ENCODE measurements at places on chromosomes 12 and 14.

- DNase-seq = no peak
Observed at GRCh38 chr14:70269582-70269981, 80.8 kb upstream of the SLC8A3 start.

- no peak for DNase-seq
Observed at GRCh38 chr12:130966443-130967030, 12.8 kb downstream of the ADGRD1 start.

DNA sequence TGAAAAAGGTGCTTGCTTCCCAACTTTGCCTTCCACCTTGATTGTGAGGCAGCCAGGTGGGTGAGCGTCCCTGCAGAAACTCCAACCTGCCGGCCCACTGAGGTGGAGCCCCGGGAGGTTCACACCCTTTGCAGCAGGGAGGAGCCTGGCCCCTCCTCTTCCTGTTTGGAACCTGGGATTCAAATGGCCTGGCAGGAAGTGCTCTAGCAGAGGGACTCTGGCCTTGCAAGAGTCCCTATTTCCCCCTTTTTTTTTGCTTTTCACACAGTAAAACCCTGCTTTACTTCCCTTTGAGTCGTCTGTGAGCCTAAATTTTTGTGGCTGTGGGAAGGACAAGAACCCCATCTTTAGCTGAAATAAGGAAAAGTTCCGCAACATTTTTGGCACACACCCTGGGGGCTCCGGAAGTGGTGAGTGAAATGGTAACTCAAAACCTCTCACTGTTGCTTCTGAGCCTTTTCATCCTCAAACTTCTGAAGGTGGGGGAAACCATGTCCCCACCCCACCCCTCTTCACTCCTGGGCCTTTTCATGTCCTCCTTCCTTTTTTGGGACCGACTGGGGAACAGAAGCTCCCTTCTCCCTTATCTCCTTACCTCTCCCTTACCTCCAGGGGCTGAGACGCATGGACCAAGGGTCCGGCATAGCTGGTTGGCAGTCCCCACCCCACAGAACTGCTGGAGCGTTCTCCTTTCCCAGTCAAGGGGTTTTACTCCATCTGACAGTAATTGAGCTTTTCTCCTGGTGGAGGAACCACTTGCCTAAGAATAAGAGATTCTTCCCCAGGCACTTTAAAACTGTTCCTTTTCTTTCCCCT lies 102.0 kb downstream of the KCNMB4 start:
- no peak for DNase-seq

DNA sequence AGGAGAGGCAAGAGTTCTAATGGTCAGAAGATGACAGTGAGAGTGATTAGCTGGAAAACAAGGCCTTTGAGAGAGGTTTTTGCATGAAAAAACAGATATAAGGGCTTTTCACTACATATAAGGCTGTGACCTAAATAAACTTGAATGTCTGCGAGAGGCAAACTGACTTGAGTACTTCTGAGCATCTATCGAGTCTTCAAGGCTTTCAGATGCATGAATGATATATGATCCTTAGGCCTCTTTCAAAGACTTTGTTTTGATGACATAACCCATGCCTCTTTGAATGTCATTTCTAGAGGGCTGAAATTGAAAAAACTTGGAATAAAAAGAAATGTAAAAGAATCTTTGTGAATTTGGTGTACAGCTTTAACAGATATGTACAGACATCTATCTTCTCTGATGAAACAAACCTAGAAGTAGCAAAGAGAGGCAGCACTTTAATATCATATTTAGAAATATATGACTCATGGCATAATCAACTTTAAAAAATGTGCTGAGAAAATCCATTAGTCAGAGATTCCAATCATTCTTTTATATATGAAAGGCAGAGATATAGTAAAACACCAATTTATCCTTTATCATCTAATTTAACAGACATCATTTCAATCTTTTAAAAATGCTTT lies 72.6 kb downstream of the PPM1H start:
- DNase-seq = no peak

- peak; percentile 26 for DNase-seq
Observed at GRCh38 chr14:96297000-96297399, 41.0 kb downstream of the BDKRB1 start.
